ENCODE measurements at places on chromosomes 5 and 9. TPM values are rescaled to one million over a fixed set of nuclear protein-coding genes. Genes with fewer than 3 reads are reported as not detected.
A peak's percentile ranks its signal among the peaks of the same experiment; 100 is the strongest.

DNAI1 gene
- 1.9 TPM for total RNA-seq

- no peaks in the 10 kb centered on the region for H3K36me3 ChIP-seq
- peaks cover 26% of the 10 kb centered on the region for H3K4me1 ChIP-seq
- no peaks in the 10 kb centered on the region for H3K27me3 ChIP-seq
- H3K4me3 ChIP-seq, result no peak overlapping the region
- no peak for DNase-seq
Observed at GRCh38 chr9:18795947-18796671, 236.9 kb downstream of the SAXO1 start.

NKD2 gene
- total RNA-seq, result 20.6 TPM

DNA sequence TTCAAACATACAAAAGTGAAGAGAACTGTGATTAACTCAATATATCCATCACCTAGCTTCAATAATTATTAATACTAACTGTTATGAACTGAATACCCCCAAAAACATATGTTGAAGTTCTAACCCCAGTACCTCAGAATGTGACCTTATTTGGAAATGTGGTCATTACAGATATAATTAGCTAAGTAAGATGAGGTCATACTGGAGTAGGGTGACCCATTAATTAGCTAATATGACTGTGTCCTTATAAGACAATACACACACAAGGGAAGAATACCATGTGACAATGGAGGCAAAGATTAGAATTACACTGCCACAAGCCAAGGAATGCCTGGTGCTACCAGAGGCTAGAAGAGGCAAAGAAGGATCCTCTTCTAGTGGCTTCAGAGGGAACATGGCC is 7.8 kb downstream of the RRAGA start:
- H3K4me3 ChIP-seq, result no peak overlapping the region
- peaks cover 29% of the 10 kb centered on the region for H3K36me3 ChIP-seq
- H3K27me3 ChIP-seq, result no peaks in the 10 kb centered on the region
- peaks cover 1% of the 10 kb centered on the region for H3K4me1 ChIP-seq
- no peak overlapping the region for H3K27ac ChIP-seq

GRCh38 chr5:6705959-6706358 is 7.3 kb upstream of the TENT4A start:
- no peak overlapping the region for H3K27ac ChIP-seq
- peaks cover 7% of the 10 kb centered on the region for H3K27me3 ChIP-seq
- no peaks in the 10 kb centered on the region for H3K36me3 ChIP-seq
- no peak overlapping the region for H3K4me3 ChIP-seq

DNA sequence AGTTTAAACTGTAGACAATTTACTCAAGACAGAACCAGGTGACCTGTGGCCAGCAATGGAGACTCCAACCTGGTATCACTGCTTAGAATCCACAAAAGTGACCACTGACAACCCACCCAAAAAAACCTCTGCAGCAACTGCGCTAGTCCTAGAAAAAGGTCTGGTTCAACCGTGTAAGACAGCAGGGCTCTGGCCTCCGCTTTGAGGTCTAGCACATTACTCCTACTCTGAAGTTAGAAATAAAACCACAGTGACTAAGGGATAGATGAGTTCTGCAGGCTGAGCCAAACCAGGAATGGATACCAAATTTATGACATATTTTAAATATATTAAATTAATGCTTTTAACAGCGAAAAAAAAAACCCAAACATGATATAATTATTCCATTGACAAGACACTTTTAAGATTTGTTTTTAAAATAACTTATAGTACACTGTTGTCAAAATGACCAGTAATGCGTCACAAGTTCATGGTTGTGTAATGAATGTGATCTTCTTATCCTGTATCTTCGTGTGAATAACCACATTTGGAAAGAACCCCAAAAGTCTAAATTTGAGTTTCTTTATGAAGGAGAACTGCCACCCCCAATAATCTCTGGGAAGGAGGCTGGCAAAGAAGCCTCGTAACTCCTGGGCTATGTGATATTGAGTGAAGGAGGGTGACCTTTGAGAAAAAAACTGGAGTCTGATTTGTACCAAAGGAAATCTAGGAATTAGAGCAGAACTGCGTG is 101.9 kb upstream of the SLC44A1 start:
- no peak for DNase-seq
- no peaks in the 10 kb centered on the region for H3K36me3 ChIP-seq
- no peak overlapping the region for H3K4me3 ChIP-seq

DNA sequence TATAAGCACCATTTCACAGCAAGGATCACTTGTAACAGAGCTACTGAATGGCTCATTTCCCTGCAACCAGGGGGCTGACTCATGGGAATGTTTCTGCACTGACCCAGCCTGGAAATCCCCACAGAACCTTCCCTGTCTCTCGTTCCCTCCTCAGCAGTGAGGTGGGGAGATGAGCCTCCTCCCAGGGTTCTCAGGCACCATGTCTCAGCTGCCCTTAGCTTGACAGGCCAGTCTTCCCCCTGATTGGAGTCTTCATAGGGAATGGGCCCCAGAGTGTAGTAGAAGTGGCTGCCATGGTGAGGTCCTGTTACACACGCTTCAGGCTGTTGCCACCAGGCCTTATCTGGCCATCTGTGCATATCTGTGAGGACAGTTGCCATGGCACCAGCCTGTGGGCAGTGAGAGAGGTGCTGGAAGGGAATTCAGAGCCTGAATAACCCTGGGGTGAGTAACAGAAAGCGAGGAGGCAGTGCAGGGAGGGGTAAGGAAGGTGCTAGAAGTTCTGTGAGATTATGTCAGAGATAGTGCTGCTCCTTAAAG is 324.4 kb downstream of the ENC1 start:
- H3K27me3 ChIP-seq, result no peaks in the 10 kb centered on the region
- H3K4me1 ChIP-seq, result peaks cover 29% of the 10 kb centered on the region
- no peak for DNase-seq
- no peaks in the 10 kb centered on the region for H3K36me3 ChIP-seq
- no peak overlapping the region for H3K4me3 ChIP-seq
- peak overlapping the region; percentile 85 for H3K27ac ChIP-seq

PDE8B gene
- 1.1 TPM for total RNA-seq

- DNase-seq, result no peak
- H3K27me3 ChIP-seq, result no peaks in the 10 kb centered on the region
- no peak overlapping the region for H3K27ac ChIP-seq
- no peaks in the 10 kb centered on the region for H3K4me1 ChIP-seq
Observed at GRCh38 chr5:107218457-107219193, 452.1 kb downstream of the EFNA5 start.

DNA sequence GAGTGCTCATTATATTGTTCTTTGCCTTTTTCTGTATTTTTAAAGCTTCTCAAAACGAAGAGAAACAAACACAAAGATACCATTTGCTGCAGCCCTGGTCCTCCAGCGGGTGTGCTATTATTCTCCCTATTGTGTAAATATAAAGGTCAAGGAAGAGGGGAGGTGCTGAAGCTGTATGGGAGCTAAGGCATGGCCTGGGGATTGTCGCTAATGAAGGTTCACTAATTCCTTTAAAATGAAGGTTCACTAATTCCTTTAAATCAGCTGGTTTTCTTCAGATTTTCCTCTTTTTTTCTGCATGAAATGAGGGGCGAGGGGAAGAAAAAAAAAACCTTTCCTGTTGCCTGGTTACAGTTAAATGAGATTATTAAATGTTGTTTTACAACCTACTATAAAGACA is 74.5 kb upstream of the MAP1B start:
- no peaks in the 10 kb centered on the region for H3K27me3 ChIP-seq
- DNase-seq, result no peak
- peaks cover 54% of the 10 kb centered on the region for H3K4me1 ChIP-seq
- peak overlapping the region; percentile 41 for H3K4me3 ChIP-seq
- no peak overlapping the region for H3K27ac ChIP-seq
- H3K36me3 ChIP-seq, result no peaks in the 10 kb centered on the region

DNA sequence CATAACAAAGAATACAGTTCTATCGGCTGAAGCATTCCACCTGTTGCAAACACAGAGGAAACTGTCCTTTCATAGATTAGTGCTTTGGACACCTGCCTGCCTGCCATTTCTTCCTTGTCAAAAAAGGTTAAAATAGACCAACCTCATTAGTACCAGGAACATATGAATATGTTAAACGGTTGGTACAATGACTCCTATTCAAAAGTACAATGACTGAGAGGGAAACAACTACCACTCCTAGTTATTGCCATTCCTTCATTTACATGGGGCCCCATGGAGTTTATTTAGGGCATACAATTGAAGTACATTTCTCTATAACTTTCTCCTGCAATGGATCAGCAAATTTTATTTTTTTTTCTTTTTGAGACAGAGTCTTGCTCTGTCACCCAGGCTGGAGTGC is 77.4 kb upstream of the PIP5K1B start:
- H3K27me3 ChIP-seq, result peaks cover 7% of the 10 kb centered on the region
- H3K27ac ChIP-seq, result no peak overlapping the region
- no peak overlapping the region for H3K4me3 ChIP-seq
- no peak for DNase-seq
- H3K4me1 ChIP-seq, result no peaks in the 10 kb centered on the region

DNA sequence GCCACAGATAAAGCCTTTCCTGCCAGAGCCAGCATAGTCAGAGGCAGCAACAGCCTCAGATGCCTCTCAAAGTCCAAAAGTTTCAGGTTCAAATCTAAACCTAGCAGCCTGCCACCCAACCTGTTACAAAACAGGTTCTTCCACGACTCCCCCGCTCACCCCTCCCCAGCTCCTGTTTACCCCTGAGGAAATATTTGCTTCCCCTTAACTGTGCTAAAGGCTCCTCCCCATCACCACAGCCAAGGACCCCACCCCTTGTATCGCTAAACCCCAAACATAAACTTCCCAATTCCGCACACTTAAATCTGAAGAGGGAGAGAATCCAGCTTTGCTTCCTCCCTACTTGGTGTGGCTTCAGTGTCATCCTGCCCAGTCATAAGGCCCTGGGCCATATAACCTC is 15.4 kb upstream of the VDAC1 start:
- H3K4me3 ChIP-seq, result no peak overlapping the region
- H3K27me3 ChIP-seq, result peaks cover 1% of the 10 kb centered on the region
- H3K27ac ChIP-seq, result peak overlapping the region; percentile 87

NXNL2 gene
- total RNA-seq, result not detected

- no peak for DNase-seq
- no peaks in the 10 kb centered on the region for H3K27me3 ChIP-seq
- H3K36me3 ChIP-seq, result no peaks in the 10 kb centered on the region
Observed at GRCh38 chr9:100084734-100085133, 14.1 kb downstream of the ERP44 start.

GRCh38 chr5:34484216-34484920 is 171.8 kb upstream of the RAI14 start:
- no peak for DNase-seq
- peaks cover 30% of the 10 kb centered on the region for H3K4me1 ChIP-seq
- H3K27me3 ChIP-seq, result no peaks in the 10 kb centered on the region
- H3K27ac ChIP-seq, result peak overlapping the region; percentile 10
- H3K36me3 ChIP-seq, result no peaks in the 10 kb centered on the region
- no peak overlapping the region for H3K4me3 ChIP-seq

GRCh38 chr9:34139477-34140146 is 13.1 kb upstream of the DCAF12 start:
- no peak for DNase-seq
- H3K27ac ChIP-seq, result no peak overlapping the region
- H3K27me3 ChIP-seq, result no peaks in the 10 kb centered on the region
- H3K4me1 ChIP-seq, result no peaks in the 10 kb centered on the region

JAKMIP2 gene
- total RNA-seq, result 36.8 TPM

- H3K4me1 ChIP-seq, result no peaks in the 10 kb centered on the region
- DNase-seq, result no peak
- H3K36me3 ChIP-seq, result no peaks in the 10 kb centered on the region
- H3K4me3 ChIP-seq, result no peak overlapping the region
Observed at GRCh38 chr5:64299805-64300204, 134.2 kb downstream of the RNF180 start.

Measured in neural crest cell (in vitro differentiated cells).